ENCODE measurements at places on chromosomes 1 and 21.
A peak's percentile ranks its signal among the peaks of the same experiment; 100 is the strongest.

- no peak for DNase-seq
Measured at GRCh38 chr1:200436436-200436835, 26.6 kb upstream of the ZNF281 start.

DNA sequence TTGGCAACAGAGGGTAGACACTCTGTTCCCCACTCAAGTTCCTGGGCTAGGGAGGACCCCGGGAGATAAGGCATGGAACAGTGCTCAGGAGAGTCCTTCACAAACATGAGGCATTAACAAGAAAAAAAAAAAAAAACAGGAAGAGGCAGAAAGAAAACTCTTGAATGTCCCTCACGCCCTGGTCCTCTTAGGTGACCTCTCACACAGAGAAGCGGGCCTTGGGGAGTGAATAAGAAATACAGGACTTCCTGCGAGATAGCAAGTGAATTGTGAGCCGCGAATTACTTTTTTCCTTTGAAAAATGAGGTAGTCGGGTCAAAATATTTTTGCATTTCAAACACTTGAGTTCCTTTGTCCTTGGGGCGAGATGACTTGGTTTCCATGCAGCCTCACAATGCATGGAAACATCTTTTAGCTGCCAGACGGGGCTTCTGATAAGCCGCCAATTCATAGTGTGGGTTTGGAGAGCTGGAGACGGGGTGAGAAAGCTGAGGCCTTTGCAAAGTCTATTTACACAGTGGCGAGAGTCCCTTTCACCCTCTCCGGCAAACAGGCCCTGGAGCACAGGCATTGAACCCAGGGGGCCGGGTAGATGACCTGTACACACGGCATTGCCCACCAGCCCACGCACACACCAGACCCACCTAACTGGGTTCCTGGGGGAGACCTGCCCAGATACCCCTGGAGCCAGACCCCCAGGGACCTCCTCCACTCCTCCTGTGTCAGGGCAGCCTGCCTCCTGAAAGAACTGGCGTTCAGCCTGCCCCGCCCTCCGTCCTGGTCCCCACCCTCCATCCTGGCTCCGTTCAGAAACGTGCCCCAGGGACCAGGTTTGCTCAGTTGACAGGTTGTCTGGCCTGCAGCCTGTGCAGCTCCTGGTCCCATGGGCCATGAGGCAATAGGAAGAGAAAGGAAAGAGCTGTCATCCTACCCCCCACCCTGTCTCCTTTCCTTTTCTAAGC, 192.3 kb downstream of the PRDM16 start:
- no peak for DNase-seq

DNA sequence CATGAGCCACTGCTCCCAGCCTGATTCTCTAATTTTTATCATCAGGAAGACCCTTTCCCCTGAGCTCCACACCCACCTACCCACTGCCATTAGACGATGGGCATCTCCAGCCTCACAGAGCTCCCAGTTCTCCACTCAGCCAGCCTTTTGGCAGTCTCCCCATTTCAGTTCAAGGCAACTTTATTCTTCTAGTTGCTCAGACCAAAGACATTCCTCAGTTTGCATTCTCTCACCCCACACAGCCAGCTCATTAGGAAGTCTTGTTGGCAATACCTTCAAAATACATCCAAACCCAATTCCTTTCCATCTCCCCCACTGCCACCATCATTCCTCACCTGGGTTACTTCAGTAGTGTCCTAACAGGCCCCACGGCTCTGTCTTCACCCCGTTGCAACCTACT, 53.4 kb upstream of the COX20 start:
- DNase-seq, result peak; percentile 13

DNA sequence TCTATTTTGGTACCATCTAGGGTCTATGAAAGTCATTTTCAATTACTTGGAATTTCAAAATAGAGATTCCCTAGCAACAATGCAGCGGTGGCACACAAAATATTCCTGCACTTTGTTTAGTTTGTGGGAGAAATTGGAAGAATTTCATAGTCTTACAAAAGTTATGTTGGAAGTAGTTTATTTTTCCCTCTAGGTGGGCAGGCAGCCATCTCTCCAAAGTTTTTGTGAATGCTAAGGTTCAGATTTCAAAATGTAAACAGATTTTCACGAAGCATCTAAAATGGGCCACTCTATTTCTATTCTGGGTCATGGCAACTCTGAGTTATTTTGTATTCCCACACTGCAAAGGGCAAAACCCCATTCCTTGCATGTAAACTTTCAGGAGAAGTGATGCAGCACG, 8.0 kb downstream of the SMCP start:
- DNase-seq, result peak; percentile 35

- peak; percentile 3 for DNase-seq
Measured at GRCh38 chr1:107000902-107001301, 55.6 kb upstream of the PRMT6 start.

- peak; percentile 14 for DNase-seq
Measured at GRCh38 chr1:234554698-234555311, 55.2 kb downstream of the IRF2BP2 start.

Data from astrocyte of the spinal cord (primary cell).